ENCODE measurements at places on chromosomes 7 and 10.

DNA sequence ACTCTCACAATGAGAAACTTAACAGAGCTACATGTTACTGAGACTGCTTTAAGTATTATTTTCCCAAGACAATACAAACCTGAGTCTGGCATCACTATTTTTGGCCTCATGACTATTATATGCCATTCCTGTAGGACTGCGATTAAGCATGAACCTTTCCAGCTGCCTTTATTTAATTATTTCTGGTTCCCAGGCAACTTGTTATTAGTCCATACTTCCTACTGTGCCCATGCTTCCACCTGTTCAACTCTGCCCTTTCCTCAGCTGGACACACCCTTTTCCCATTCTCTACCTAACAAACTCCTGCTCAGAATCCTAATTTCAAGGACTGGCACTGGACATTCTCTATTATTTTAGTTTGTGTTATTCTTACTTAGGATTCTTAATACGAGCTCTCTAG is 8.1 kb upstream of the CROT start:
- DNase-seq: no peak

DNA sequence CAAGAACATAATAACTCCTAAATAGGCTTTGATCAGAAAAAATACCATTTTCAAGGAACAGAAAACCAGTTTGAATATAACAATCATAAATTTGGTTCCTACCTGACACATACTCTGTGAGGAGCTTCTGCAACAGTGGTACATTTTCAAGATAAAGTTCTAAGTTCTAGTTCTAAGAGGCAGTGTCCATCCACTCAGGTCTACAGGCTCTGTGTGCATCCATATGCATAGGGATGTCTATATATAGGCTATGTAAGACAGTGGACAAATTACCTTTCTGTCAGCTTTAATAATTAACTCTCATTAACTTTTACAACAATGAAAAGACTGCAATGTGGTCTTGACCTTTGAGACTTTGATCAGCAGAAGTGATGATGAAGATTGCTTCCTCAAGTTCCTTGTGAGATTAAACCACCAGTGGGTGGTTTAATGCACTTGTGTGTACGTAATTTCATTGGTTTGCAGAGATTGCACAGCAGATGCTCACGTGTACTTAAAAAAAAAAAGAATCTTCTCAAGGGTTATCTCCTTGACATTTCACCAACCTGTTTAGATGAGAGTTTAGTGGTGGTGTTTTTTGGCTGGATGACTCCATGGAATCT is at the start of gene SLC26A3:
TSS of gene SLC26A3 (minus strand) at position 215 of the 602 bp plus-strand sequence. CDS start 8,714 bp downstream, outside the sequence.
- DNase-seq: no peak

DNA sequence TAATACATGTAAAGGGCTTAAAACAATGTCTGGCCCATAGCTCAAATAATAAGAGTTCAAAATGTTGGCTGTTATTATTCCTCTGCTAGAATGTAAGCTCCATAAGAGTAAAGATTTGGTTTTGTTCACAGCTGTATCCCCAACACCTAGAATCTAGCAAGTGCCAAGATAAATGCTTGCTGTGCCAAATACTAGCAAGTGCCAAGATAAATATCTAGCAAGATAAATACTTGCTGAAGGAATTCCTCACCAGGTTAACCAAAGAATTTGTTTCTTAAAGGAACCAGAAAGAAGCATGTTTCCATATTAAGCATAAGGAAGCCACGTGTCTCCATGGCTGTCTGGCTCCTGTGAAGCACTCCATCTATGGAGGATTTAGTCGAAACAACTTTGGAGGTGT is 235.2 kb upstream of the SP4 start:
- no peak for DNase-seq

DNA sequence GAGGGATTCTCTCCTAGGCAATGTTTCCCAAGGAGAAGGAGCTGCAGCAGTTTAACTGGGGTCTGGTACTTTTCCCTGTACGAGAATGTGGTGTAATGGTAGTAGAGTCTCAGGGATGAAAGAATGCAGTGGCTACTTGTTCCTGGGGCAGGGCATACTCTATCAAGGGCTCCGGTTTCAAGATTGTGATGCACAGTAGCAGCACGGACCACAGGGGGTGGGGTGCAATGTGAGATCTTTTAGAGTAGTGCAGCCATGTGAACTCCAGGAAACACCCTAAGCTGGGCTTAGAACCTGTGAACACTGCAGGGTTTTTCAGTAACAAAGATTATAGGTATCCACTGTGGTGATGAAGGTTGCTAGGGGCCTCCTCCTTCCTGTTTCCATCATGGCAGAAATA is 903.9 kb downstream of the NRG3 start:
- DNase-seq: no peak

GRCh38 chr7:147400221-147400689 is 1190.3 kb upstream of the C7orf33 start:
- no peak for DNase-seq

DNA sequence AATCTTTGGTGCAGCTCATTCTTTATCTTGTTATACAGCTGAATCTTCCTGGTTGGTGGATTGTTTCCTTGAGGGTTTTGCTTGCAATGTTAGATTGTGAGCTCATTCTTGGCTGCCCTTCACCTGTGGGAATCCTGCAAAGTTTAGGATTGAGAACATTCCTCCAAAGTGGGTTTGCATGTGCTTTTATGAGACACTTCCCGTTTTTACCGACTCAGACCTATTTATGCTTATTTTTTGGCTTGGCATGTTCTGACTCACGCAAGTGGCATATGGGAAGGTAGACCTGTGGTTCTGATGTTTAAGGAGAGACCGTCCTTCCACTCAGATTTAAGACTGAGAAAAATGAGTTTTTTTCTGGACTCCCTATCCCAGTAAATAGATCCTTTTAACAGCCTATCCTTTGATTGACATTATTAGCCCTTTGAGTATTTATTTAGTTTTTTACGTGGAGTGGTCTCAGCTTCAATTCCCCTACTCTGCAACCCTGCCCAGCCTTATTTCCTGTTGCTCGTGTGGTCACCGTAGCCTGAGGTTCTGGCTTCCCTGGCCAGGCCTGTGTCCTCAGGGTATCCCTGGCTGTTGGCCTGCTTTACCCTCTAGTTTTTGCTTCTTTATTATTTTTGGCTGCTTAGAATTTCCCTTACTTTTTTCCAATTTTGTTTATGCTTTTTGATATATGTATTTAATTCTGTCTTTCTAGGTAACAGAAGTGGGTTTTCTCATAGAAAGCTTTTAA is 13.4 kb upstream of the PRF1 start:
- no peak for DNase-seq

GRCh38 chr10:106395041-106395749 is 769.3 kb downstream of the SORCS1 start:
- DNase-seq: no peak

DNA sequence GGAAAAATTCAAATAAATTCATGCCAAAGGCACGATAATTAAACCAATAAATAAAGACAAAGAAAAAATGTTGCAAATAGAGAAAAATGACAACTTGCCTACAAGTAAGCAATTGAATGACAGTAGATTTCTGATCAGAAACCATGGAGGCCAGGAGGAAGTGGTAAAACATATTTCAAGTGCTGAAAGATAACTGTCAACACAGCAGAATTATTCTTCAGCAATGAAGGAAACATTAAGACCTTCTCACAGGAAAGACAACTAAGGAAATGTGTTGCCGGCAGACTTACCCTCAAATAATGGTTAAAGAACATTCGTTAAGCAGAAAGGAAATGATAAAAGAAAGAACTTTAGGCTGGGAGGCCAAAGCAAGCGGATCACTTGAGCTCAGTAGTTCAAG is 30.4 kb downstream of the RUNDC3B start:
- no peak for DNase-seq

DNA sequence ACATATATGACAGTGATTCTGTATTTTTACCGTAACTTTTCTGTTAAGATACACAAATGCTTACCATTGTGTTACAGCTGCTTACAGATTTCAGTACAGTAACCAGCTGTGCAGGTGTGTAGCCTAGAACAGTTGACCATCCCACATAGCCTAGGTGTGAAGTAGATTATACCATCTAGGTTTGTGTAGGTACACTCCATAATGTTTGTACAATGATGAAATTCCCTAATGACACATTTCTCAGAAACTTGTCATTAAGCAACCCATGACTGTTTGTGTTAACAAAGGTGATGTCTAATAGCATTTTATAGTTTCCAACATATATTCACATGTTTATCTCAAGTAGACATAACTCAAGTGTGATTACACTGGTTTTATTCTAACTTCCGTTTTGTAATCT is 218.5 kb downstream of the PLXDC2 start:
- DNase-seq: no peak

DNA sequence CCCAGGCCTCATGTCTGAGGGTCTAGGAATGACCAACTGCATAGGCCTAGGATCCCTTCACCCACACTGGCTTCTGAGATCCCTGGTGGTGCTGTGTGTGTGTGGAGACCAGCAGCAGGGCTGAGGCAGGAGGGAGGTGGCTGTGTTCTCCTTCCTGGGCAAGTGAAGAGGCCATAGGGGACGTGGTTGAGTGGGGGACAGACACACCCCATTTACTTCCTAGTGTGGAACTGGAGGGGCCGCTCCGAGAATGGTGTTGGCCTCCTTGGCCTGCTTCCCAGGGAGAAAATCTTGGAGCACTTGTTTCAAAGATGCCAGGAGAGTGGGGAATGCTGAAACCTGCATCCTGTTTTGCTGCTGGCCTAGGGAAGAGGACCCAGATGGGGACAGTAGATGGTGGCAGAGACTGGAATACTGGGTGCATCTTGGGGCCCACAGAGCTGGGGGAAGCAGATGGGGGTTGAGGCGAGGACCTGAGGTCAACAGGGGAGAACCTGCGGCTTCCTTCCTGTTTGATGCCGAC is 19.1 kb downstream of the UBTD1 start:
- no peak for DNase-seq

GRCh38 chr10:23413629-23414089 is 25.2 kb upstream of the OTUD1 start:
- no peak for DNase-seq

DNA sequence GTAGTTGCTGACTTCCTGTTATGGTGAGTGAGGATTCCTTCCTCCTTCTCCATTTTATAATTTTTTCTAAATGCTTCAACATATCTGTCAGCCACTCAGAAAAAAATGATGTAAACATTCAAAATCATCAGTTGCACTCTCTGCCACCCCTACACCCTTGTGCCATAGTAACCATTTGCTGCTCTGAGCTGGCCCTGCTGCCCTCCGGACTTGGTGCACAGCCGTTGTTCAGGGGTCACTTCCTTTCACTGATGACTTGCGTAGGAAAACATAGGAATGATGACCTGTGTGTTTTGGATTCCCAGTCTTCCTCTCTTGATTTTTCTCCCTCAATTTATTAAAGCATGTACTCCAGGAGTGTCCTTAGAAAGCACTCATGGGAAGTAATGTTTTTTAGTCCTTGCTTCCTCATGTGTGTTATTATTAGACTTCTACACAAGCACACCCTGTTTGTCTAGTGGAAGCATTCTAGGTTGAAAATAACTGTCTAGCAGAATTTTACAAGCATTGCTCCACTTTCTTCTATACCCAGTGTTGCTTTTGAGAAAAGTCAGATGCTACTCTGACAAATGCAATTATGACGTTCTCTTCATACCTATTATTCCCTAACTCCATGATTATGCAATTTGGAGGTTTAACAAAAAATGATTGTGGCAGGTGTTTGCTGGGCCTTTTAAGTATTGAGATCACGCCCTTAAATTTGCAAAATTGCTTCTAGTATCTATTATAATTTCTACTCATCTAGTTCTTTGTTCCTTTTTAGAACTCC is 62.6 kb upstream of the MTPN start:
- DNase-seq: no peak

DNA sequence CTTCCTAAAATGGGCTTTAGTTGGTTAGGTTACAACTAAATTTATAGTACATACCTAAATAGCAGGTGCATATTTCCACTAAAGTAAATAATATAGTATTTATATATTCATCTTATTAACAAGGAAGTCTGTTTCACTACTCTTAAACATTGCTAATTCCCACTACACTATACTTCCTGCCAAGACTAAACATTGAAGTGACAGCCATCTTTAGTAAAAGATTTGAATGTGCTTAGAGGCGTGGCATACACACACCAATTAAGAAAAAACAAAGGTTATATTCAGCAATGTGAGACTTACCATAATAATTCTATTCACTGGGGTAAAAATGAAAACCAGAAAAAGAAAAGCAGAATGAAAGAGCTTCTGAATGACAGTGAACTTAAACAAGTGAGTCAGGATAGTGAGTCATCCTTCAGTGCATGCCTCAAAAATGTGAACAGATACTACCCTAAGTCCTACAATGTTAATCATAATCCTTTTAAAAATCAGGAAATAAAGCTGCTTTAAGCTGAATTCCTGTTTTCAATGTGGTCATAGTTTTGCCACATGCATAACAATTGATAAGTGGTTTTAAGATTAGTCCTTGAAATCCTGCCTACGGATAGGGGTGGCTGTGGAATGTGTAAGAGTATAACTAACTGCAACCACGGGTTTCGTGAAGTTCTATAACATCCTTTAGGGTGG is 59.4 kb downstream of the USP6NL start:
- DNase-seq: no peak

DNA sequence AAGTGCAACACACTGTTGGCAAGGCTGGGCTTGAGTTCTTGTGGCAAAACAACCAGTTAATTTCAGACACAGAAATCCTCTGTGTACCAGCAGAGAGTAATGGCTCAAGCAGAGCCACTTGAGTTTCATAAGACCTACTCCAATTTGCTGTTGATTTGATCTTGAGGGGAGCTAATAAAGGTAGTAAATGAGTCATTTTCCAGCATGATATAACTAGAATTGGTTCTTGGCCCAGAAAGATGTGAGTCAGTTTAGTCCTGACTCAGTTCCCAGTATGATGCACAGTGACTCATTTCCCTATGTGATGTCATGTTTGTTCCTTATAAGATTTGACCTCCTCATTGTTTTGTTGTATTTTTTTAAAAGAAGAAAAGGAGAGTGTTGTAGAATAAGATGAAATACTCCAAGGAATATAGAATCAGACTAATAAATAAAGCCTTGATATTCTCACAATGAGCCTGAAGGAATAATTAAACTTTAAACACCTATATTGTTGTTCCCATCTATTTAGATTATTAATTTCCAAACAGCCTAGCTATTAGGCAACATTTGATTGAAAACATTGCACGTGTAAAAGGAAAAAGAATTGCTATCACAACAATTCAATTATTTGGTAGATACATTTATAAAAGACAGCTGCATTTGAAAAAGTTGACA is 186.2 kb downstream of the REEP3 start:
- DNase-seq: peak; percentile 19

GRCh38 chr10:45000138-45000751 is 478 bp upstream of the ZNF22 start:
- no peak for DNase-seq

GRCh38 chr7:154553711-154554265 is 449.1 kb downstream of the PAXIP1 start:
- no peak for DNase-seq

GRCh38 chr10:72709041-72709440 is 17.1 kb downstream of the MCU start:
- no peak for DNase-seq

DNA sequence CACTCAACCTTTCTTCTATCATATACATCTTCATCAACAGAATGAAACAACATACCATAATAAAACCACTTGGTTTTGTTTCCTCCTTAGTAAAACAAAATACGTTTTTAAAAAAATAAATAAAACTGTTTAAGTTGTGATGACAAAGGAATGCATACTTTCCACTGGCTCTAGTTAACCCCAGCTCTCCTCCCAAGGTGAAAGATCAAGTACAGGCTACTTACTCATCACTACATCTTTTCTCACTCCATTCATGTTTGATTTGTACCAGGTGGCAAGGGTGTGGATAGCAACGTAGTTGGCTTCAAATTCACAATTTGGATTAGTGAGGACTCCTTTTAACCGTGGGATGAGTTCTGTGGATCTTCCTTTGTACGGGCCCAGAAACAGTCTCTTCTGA is 14.7 kb downstream of the OGA start:
- DNase-seq: no peak

- no peak for DNase-seq
Measured at GRCh38 chr7:135385209-135385608, 124.7 kb downstream of the CNOT4 start.

- DNase-seq: no peak
Measured at GRCh38 chr10:99812177-99812576, 29.7 kb downstream of the ABCC2 start.
